RCC 7860 (cell line): ENCODE measurements at places on chromosomes 2 and 18.

GRCh38 chr2:203706403-203706802 is at the start of gene CD28:
CD28 (plus strand) TSS chr2:203706639; CDS start chr2:203706697, 58 bp downstream.
- no peak for DNase-seq

DNA sequence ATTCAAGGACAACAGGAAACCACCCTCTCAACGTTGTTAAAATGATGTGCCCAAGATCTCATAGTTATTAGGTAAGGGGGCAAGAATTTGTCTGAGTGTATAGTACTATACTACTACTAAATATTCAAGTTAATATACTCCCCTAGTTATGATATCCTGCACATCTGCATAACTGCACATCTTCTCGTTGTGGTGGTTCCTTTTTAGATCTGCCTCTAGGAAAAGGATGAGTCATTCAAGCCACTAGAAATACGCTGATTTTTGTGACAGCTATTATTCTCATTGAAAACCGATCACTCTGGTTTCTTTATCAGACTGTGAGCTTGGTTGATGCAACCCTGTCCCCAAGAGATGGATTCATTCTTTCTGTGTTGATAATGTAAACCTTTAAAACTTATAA is 1067.0 kb upstream of the FANCL start:
- no peak for DNase-seq

- no peak for DNase-seq
Measured at GRCh38 chr18:22226801-22227200, 57.4 kb downstream of the GATA6 start.

GRCh38 chr2:215032153-215032552 is 106.3 kb downstream of the ABCA12 start:
- DNase-seq: no peak

- DNase-seq: peak; percentile 18
Measured at GRCh38 chr2:168245074-168245825, 2.1 kb downstream of the STK39 start.

DNA sequence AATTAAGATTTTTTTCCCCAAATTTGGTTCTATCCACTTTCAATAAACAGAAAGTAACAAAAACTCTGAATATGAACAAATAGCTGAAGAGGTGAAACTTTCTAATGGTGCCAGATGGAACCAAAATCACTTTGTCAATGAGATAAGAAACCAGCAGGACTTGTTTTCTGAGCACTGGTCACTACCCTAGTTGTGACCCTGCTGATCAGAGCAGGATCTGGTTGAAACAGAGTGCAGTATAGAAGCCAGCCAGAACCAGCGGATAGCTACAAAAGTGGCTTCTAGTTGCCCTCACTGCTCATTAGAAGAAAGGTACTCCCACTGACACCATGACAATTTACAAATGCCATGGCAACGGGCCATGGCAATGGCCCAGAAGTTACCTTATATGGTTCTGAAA is 158.3 kb upstream of the PIEZO2 start:
- no peak for DNase-seq

GRCh38 chr2:40758401-40759155 is 306.7 kb upstream of the SLC8A1 start:
- no peak for DNase-seq
